ENCODE measurements at places on chromosomes 6 and 20. TPM values are rescaled to one million over a fixed set of nuclear protein-coding genes. Genes with fewer than 3 reads are reported as not detected.

KCNQ2 gene
- not detected for total RNA-seq

RFX6 gene
- total RNA-seq: not detected

SLC35F1 gene
- 0.61 TPM for total RNA-seq

OR12D3 gene
- not detected for total RNA-seq

TMEM217 gene
- 2.3 TPM for total RNA-seq

GRIK2 gene
- 0.49 TPM for total RNA-seq

UBD gene
- not detected for total RNA-seq

OLIG3 gene
- not detected for total RNA-seq

PPIL6 gene
- total RNA-seq: 9.1 TPM

SLPI gene
- 361 TPM for total RNA-seq

SNAP25 gene
- total RNA-seq: 2.1 TPM

GRCh38 chr20:51579137-51579536 lies 36.6 kb upstream of the NFATC2 start:
- no peak for DNase-seq

DNA sequence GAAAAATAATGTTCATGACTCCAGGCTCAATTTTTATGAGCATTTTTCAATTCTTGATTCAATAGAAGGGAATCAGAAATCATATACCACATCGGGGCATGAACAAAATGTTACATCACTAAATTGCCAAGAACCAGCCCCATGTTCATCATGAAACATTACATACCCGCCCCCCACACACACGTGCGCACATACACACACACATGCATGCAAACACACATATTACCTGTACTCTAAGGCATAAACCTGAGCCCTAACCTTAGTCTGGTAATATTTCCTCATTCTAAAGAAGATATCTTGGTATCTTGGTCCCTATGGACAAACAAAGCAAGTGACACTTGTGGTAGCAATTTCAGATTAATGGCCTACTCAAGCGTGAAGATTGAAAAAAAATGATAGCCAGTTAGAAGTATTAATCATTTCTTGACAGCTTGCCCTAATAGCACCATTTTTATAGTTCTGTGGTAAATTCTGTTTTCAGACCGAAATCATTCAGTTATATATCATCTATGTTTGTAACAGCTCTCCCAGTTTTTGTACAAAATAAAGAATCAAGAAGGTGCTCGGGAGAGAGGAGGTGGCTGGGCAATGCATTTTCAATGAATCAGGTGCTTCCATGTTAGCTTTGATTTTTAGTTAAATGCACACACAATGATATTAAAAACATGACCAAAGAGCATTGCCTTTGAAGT lies 95.4 kb upstream of the DOK5 start:
- DNase-seq: no peak

DNA sequence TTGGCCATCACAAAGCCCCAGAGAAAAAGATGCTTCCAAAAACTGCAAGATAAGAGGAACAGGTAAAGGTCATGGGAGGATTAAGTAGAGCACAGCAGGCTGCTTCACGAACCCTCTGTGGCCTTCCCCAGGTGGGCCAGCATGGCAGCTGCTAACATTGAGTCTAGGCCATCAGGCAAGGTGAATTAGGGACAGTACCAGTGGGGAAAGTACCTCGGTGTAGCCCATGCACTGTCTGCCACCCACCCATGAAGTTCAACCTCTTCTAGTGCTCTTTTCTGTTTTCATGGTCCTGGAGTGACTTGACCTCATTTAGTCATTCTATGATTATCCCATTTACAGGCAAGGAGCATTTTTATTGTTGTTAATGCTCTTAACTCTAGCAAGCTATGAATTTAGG lies 108.6 kb upstream of the DUSP22 start:
- DNase-seq: no peak

GRCh38 chr6:165183071-165183470 lies 126.3 kb downstream of the C6orf118 start:
- no peak for DNase-seq

GRCh38 chr6:158467923-158468322 lies 92.0 kb upstream of the TMEM181 start:
- no peak for DNase-seq

GRCh38 chr6:106063448-106063850 lies 22.7 kb upstream of the PRDM1 start:
- DNase-seq: no peak

DNA sequence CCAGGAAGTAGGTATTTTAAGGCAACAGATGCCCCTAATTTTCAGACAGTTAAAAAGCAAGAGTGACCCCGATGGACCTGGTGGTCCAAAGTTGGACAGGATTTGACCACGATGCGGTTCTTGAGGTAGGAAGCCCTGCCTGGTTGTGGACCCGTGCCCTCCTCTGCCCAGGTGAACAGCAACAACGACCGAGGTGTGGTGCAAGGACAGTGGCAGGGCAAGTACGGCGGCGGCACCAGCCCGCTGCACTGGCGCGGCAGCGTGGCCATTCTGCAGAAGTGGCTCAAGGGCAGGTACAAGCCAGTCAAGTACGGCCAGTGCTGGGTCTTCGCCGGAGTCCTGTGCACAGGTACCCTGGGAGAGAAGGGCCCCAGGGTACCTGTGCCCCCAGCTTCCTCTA lies 18.7 kb downstream of the TGM6 start:
- no peak for DNase-seq

GRCh38 chr20:47785311-47785853 lies at the start of gene SULF2:
Gene SULF2 (minus strand): TSS chr20:47785481. CDS start chr20:47757363, 28,118 bp downstream.
- peak; percentile 85 for DNase-seq

- DNase-seq: peak; percentile 63
These were observed 70.8 kb downstream of the CD164 start for GRCh38 chr6:109311471-109311870.

GRCh38 chr6:9039258-9039657 lies 603.9 kb upstream of the SLC35B3 start:
- DNase-seq: no peak

GRCh38 chr6:37174515-37175331 lies 4.8 kb downstream of the PIM1 start:
- peak; percentile 68 for DNase-seq

DNA sequence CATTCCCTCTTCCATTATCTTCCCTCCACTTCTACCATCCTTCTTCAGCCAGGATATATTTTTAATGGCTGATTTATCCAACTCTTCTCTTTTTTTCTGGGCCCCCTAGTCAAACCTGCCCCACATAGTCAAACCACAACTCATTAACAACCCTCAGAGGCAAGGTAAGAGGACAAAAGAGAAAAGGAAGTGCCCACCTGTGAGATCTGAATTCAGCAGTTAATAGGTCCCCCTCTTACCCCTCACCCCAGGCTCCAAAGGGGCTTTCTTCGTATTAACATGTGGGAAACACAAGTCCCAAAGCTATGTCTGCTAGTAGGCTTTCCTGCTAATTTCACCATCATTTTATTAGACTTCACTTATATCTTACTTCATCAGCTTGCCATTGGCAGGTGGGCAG lies 44.1 kb upstream of the TSPYL1 start:
- DNase-seq: no peak

DNA sequence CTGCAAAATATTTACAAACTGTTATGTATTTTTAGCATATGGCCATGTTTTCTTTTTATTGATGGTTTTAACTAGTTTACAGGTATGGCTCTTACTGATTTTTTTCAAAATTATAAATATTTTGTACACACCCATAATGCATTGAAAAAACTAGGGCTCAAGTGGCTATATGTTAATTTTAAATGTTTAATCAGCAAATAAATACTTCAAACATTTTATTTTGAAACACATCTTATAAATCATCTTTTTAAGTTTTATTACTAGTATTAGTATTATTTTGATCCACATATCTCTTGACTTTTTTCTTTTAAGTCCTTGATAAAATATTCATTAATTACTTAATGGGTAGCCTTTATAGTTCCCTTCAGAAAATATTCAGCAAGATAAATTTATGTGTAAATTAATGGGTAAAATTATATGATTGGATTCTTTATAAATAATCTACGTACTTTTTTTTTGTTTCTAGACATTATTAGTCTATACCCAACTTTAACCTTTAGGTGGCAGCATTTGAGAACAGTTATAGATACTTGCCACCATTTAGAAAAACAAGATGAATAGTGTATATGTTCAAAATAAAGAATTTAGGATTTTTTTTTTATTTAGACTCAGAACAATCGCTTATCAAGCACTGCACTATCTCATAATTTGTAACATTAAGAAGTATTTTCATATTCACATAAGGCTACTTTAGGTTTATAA lies 241.9 kb downstream of the ADGRB3 start:
- no peak for DNase-seq

GRCh38 chr6:108363113-108363512 lies 68.3 kb downstream of the AFG1L start:
- no peak for DNase-seq

GRCh38 chr6:169249057-169249456 lies 4.6 kb downstream of the THBS2 start:
- DNase-seq: no peak

- DNase-seq: no peak
These were observed 45.6 kb downstream of the ADGRF5 start for GRCh38 chr6:46876126-46876525.

- DNase-seq: no peak
These were observed 8.9 kb downstream of the MANBAL start for GRCh38 chr20:37298190-37298939.

Measured in lower leg skin (tissue), 4 donors.